ENCODE measurements at places on chromosomes 7 and 10.

- no peak for DNase-seq
These were observed 56.5 kb downstream of the CCDC71L start for GRCh38 chr7:106604303-106604924.

DNA sequence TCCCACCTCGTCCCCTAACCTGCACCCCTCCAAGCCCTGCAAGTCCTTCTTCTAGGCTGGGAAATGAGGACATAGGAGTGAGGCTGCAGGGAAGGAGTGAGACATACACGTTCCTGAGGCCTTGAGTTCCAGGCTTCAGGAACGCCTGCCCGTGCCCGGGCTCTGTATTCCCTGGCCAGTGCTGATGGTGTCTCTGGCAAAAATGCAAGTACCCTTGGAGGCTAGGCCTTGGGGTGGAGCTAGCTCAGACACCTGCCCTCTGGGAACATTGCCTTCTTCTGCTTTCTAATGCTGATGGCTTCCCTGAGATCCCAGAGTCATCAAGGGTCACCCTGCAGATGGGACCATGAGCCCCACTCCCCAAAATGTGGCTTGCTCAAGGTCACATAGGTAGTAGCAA, 76.0 kb downstream of the GRK5 start:
- DNase-seq: no peak

DNA sequence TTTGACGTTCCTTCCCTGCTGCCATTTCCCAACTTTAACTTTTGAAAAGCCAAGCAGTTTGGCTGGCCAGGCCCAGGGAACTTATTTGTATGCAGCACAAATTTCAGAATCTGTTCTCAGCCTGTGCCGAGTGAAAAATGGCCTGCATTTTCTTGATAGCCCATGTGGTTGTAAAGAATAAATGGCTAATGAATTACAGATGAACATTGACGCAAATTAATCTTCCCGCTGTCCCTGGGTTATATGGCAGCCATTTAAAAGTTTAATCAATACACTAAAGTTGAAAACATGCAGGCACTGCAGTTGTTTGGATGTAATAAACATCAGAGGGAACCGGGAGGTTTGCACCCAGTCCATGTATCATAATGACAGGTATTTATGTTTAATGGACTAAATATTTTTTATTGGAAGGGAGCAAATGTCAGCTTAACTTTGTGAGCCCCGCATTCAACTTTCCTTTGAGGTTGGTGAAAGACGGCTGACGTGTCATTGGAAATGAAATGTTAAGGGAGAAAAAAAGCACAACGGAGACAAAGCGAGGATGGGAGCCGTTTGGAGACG, 1092.4 kb downstream of the LRMDA start:
- DNase-seq: no peak

GRCh38 chr10:23686722-23687121, 247.8 kb downstream of the OTUD1 start:
- no peak for DNase-seq

DNA sequence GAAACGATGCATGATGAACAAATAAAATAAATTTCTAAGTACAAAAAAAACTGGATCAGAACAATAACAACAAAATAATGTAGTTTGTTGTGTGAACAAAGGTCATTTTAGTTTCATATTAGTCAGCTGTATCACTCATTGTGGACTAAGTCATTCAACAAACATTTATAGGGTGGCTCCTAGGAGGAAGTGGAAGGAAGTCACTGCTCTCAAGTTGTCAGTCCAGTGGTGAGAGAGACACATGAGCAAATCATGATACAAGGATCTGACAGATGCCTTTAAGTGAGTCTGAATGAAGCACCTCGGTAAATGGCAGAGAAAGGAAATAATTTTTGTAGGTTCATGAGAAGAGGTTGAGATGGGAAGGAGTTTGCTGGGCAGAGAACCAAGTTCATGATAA, 56.8 kb downstream of the EPDR1 start:
- no peak for DNase-seq

- peak; percentile 14 for DNase-seq
These were observed 535 bp downstream of the BTRC start for GRCh38 chr10:101354328-101355071.

Measured in activated T-helper 1 cell treated with anti-CD3 and anti-CD28 coated beads, Interleukin-2, amount 50 U/mL, for 16 hours (primary cell).